ENCODE measurements at places on chromosomes 13 and 19.

GRCh38 chr19:29923653-29924052 is 18.4 kb upstream of the URI1 start:
- no peak for DNase-seq

GRCh38 chr19:44807162-44807561 is 1.7 kb upstream of the BCAM start:
- DNase-seq = no peak

- DNase-seq = no peak
These were observed 32.2 kb upstream of the RANBP3 start for GRCh38 chr19:6010107-6010506.

GRCh38 chr19:44890366-44891015 is 563 bp upstream of the TOMM40 start:
- peak; percentile 100 for DNase-seq

GRCh38 chr19:6354098-6354674 is 7.1 kb upstream of the CLPP start:
- no peak for DNase-seq

GRCh38 chr13:34001389-34001788 is 183.4 kb downstream of the RFC3 start:
- DNase-seq = no peak

GRCh38 chr13:99124794-99125316 is 75.8 kb upstream of the UBAC2 start:
- DNase-seq = peak; percentile 45

DNA sequence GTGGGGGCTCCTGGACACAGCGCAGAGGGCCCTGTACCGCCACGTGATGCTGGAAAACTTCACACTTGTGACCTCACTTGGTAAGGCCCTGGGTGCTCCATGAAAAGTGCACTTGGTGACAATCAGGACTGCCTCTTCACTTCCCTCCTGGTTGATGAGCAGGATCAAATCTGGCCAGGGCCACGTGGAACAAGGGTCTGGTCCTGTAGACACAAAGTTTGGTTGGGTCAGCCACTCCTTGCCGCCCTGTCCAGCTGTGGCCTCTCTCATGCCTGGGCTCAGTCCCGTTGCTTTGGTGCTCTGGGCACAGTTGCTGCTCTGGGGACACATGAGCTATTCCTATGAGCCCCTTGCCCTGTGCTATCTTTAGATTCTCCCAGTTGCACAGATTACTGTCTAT is 2.3 kb downstream of the ZNF324B start:
- no peak for DNase-seq

- peak; percentile 40 for DNase-seq
These were observed 3.7 kb downstream of the FGF9 start for GRCh38 chr13:21674490-21675009.

GRCh38 chr19:3603121-3603811 is 3.4 kb downstream of the TBXA2R start:
- DNase-seq = no peak

- DNase-seq = no peak
These were observed 2.3 kb upstream of the LYPD3 start for GRCh38 chr19:43467730-43468129.

DNA sequence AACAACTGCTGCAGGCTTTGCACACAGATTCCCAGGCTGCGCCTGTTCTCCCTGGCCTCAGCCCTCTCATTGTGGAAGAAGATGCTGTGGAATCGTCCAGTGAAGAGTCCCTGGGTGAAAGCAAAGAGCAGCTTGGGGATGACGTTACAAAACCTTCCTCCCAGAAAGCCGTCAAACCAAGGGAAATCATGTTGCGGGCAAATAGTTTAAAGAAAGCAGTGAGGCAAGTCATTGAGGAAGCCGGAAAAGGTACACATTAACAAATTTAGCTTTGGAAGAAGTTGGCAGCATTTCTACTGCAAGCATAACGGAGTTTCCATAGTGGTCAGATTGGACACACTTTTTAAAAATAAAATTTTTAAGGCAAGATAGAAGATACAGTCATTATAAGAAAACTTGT is 82.9 kb upstream of the AKAP11 start:
- no peak for DNase-seq
